ENCODE measurements at places on chromosomes 5 and 9.
A peak's percentile ranks its signal among the peaks of the same experiment; 100 is the strongest.

- DNase-seq = no peak
Measured at GRCh38 chr5:17249029-17249634, 31.7 kb downstream of the BASP1 start.

DNA sequence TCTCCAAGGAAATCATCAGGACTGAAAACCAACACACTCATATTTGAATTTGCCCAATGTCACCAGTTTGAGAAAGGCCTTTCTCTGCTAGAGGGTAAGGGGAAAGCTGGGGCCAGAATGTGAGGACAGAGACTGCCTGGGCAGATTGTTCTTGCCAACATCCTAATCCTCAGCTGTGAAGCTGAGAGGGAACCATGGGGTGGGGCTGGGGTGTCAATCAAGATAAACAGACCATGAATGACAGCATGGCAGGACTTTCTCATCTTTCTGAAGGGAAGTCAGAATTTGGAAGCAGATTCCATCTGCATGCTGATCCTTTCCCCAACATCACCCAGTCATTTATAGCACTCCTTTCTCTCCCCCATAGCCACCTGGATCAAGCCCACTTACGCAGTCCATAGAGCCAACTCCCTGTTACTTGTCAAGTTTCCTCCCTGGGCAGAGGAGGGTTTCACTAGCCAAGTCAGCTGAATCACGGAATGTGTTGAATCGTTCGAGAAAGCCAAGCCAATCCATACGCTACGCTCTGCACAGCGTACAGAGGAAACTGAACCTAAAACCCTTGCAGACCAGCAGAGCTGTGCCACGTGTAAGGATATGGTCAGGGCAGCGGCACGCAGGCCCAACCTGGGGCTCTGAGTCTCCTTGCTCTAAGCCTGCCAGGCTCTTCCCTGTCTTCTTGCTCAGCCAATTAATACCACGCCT, 14.9 kb downstream of the GLDC start:
- no peak for DNase-seq

GRCh38 chr5:127587246-127587917, 61.5 kb upstream of the CTXN3 start:
- DNase-seq = no peak

DNA sequence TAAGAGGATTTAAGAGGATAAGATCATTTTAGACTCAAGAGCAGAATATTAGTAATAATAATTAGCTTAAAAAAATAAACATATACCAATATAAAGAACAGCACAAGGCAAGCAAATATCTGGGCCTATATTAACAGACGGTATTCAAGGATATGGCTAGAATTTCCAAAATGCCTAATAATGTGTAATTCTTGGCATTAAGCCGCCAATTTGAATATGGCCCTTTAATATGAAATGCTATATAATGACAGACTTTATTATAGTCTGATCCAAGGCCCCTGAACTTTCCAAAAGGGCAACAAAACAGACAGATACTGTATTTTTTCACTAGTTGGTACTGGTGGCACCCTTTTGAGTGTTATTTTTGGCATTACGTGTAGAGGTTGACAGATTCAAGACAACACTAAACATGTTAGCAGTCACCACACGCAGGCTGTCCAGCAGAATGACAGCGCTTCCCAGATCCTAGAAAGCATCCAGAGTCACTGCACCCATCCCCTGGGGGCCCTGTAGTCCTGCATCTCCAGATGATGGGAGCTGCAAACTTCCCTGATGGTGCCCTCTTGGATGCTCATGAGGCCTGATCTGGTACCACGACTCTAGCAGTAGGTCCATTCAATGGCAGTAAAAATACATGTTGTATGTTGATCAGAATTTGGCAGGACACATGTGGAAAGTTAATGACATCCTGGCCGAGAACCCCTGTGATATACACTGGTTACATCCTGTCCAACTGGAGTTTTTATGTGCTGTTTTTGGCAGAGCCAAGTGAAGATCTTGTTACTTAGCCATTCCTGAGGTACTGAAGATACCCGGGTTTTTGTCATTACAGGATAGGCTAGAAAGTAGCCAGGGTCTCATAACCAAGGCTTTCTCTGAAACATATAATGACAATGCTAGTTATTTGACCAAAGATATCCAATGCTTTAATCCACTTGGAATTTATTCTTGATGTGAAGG, 1.7 kb upstream of the ABL1 start:
- DNase-seq = no peak

- DNase-seq = no peak
Measured at GRCh38 chr5:97840643-97841042, 657.6 kb upstream of the RIOK2 start.

GRCh38 chr5:74766418-74766848, 484 bp downstream of the GFM2 start:
- peak; percentile 3 for DNase-seq

- no peak for DNase-seq
Measured at GRCh38 chr9:18398038-18398437, 75.9 kb upstream of the ADAMTSL1 start.

- no peak for DNase-seq
Measured at GRCh38 chr5:10374046-10375022, 20.8 kb downstream of the MARCHF6 start.

DNA sequence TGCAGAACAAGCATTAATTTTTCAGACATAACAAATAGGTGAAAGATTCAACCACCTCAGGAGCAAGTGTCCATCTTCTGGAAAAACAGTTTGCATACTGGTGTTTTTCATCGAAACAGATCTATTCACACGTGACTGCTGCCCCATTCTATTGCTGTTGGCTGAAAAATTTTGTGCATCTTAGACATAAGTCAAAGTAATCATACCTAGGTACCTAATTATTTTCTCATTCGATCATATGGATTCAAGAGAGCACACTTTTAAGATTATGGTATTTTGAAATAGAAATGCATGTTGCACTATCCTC, 72.9 kb upstream of the CDH6 start:
- no peak for DNase-seq

GRCh38 chr9:87950765-87951488, 23.4 kb downstream of the CDK20 start:
- no peak for DNase-seq

- no peak for DNase-seq
Measured at GRCh38 chr9:77304543-77304942, 127.2 kb downstream of the VPS13A start.
